Stimulated activated CD4-positive, alpha-beta T cell treated with anti-CD3 and anti-CD28 coated beads, Interleukin-12 subunit alpha, Interleukin-12 subunit beta, amount 100 ng/mL, for 48 hours (primary cell): ENCODE measurements at places on chromosomes 5 and 9.

DNA sequence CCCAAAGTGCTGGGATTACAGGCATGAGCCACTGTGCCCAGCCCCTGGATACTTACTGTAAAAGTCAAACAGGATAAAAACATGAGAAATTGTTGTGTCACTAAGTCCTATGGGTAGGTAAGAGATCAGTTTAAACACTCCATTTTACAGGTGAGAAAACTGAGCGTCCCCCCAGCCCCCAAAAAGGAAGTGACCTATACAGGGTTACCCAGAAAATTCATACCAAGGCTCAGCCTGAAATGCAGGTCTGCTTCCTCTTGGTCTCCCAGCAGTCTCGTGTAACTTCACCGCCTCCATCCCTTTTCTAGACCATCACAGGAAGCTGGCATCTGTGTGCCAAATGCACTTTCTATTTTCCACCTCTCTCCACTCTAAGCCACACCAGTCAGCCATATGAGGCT is 57.2 kb downstream of the TMOD1 start:
- DNase-seq = no peak

DNA sequence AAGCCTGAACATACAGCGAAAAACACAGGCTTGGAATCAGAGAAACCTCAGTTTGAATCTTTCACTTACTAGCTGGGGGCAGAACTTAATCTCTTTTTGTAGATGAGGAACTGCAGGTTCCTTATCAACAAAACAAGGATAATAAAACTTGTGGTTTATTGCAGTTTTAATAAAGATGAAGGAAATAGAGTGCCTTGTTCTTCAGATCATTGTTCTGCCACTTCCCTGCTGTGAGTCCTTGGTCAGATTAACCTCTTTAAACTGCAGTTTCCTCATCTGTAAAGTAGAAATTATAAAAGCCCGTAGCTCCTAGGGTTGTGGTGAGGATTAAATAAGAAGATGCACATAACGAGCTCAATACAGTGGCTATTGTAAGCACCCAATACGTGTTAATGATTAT is 57.4 kb downstream of the FEM1C start:
- no peak for DNase-seq

DNA sequence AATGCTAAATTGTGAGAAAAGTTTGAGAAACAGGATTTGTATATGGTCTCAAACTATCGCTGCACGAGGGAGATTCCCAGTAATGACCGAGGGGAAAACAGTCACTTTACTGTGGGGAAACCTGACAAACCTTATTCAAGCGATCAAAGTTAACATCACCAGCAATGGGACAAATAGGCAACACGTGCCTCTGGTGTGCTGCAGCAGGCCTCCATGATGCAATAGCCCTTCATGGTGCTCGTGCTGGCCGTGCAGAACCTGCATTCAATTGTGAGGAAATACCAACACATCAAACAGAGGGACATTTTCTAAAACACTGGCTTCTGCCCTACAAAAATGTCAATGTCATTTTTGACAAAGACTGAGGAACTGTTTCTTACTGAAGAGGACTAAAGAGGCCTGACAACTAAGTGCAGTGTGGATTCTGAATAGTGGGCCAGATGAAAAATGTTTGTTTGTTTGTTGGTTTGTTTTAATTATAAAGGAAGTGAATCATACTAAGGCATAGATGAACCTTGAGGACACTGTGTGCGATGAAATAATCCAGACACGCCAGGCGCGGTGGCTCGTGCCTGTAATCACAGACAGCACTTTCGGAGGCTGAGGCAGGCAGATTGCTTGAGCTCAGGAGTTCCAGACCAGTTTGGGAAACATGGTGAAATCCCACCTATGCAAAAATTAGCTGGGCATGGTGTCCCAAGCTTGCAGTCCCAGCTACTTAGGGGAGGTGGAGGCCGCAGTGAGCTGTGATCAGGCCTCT is 17.6 kb upstream of the MARCHF6 start:
- DNase-seq = no peak

DNA sequence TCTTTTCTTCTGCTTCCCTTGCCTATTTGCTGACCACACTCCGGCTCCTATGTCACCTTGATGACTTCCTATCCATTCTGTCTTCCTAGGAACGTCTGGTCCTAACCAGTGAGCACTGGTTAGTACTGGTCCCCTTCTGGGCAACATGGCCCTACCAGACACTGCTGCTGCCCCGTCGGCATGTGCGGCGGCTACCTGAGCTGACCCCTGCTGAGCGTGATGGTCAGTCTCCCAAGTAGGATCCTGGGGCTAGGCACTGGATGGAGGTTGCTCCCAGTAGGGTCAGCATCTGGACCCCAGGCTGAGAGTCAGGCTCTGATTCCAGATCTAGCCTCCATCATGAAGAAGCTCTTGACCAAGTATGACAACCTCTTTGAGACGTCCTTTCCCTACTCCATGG is 2.2 kb downstream of the GALT start:
- DNase-seq = no peak

DNA sequence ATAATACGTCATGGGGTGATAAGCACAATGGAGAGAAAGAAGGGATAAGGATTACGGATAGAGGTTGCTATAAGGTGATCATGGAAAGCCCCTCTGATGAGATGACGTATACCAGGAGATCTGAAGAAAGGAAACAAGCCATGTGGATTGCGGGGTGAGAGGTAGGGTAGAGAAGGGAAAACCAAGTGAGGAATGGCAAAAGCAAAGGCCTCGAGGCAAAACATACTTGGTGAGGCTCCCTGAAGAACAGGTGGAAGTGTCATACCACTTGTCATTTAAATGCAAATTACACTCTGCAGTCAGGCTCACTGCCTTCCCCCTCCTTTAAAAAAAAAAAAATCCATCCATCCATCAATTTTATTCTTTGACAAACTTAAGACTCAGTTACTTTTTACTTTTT is 420.8 kb downstream of the RAB3C start:
- no peak for DNase-seq

DNA sequence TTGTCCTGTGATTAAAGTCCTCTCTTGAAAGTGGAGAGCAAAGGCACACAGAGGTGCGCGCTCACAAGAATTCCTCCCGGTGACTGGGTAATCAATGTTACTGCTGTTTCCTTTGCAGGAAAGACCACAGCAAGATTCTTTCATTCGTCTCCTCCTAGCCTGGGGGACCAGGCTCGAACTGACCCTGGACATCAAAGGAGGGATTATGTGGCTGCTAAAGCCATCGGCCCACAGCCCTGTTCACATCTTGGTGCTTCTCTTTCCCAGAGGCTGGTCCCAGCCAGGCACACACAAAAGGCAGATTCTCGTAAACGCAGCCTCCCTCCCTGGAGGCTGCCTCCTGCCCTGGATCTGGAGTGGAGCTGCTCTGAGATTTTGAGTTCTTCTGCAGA is 230.9 kb downstream of the FANCC start:
- no peak for DNase-seq

DNA sequence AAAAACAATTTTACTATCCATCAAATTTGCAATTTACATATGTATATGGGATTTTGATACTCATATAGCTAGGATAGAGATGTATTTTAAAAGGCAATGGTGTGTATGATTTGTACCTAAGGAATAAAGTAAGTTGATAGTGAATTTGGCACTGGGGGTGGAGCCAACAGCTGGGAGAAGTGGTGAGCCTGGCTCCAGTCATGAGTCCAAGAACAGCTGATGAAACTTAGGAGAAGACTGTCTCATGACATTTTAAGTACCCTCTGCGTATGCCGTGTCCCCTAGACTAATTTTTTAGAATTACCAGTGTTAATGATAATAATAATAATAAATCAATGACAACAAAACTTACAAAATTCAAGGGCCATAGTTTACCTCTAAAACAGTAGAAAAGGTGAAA is 181.4 kb downstream of the ADCY2 start:
- DNase-seq = no peak

GRCh38 chr5:154970759-154971158 is 29.9 kb downstream of the MRPL22 start:
- no peak for DNase-seq

- DNase-seq = no peak
These were observed 465.3 kb upstream of the ARRDC3 start for GRCh38 chr5:91848453-91848852.

DNA sequence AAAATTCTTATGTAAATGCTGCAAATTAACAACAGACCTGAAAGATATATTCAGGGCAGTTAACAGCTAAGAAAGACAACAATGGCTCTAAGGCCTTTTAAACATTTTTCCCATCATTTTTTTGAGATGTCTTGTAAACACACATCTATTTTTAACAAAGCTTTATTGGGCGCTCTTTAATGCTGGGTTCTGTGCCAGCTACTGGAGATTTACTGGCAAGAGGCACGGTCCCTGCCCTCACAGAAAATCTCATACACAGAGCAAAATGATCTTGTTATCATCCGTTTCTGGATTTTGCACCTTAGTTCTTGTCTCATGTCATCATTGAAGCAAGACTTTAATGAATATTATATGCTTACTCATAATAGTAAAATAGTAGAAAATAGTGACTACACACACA is 1022.3 kb upstream of the WWC1 start:
- DNase-seq = no peak

- no peak for DNase-seq
These were observed 58.4 kb downstream of the COL23A1 start for GRCh38 chr5:178531786-178532185.

- no peak for DNase-seq
These were observed 13.5 kb downstream of the EEIG1 start for GRCh38 chr9:127967151-127967809.

DNA sequence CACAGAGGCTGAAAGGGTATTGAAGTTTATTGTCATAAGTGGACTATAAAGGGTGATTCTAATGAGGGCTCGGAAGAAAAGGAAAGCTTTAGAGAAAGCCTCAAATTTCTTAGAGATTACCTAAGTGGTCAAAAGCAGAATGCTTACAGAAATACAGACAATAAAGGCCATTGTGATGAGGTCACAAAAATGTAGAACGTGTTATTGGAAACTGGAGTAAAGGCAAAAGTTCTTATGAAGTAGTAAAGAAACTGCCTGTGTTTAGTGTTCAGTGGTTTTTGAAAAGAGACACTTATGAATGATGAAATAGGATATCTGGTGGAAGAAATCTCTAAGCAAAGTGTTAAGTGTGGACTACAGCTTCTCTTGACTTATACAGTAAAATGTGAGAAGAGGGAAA is 726.9 kb downstream of the DNAH5 start:
- no peak for DNase-seq
